ENCODE measurements at places on chromosomes 5 and 9. TPM values are rescaled to one million over a fixed set of nuclear protein-coding genes. Genes with fewer than 3 reads are reported as not detected.

DNA sequence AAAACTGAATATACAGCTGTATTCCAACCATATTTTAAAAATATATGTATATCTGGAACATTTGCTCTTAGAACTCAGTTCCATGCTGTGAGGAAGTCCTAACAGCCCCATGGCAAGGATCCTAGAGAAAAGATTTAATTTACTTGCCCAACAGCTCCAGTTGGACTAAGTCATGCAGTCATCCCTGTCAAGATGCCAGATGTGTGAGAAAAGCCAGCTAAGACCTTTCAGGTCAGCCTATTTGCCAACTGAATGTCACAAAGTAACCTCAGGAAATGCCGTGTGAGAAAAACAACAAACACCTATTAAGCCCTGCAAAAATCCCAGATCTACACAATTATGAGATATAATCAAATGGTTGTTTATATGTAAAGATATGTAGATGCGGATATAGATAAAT, 416.3 kb downstream of the NR2F1-AS1 start:
- DNase-seq, result no peak

Gene TMC1
- 0.48 TPM for total RNA-seq

DNA sequence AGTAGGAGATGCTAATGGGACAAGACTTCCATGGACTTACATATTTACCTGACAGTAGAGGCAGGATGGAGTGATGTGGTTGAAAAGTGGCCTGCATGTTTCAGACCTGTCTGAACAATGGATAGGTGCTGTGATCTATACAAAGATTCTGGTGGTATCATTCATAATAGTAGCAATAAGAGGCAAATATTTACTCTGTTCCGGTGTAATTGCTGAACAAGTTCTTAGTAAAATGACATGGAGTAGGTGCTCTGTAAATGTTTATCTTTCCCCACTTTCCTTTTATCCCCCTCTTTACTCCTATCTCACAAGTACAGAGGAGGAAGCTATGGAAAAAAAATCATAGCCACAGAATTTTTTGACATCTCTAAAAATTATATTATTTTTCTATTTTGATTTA, 159.0 kb upstream of the SLC12A2 start:
- DNase-seq, result no peak

DNA sequence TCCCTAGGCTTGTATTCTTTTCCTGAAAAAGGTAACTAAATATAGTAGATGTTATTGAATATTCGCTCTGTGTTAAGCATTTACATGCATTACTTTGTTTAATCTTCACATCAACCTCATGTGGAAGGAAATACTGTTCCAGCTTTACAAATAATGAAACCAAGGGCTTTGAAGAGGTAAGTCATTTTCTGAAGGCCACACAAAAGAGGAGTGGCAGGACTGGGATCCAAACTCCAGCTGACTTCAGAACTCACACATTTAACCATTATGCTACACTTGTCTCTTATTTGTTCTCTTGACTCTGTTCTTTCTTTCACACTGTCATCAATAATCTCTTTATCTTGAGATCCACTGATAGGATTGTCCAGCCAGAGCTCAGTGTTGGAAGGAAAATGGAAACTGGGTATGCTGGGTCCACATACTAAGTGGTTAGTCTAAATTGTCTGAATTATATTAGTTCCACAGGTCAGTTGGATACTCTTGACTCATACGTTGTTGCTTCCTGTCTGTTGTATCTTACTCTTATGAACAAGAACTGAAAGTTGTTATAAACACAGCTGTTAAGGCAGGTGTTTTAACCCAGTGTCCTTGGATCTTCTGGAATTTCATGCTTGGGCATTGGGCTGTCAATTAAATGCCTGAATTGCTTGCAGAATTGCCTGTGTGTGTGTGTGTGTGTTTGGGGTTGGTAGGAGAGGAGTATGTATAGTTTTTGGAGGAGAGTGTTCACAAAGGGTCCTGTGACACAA, 65.6 kb downstream of the TLE4 start:
- DNase-seq, result no peak

DNA sequence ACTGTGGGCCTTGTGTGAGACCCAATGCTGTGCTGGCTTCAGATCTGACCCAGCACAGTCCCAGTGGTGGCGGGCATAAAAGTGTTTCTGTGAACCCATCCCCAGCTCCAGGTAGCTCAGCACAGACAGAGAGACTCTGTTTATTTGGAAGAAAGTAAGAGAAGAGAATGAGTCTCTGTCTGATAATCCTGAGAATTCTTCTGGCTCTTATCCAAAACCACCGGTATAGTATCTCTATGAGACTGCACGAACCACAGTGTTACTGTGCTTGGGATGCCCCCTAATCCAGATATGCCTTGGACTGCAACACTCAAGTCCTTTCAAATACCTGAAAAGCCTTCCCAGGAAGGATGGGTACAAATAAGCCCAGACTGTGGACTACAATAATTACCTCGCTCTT, 1660.8 kb upstream of the ACO1 start:
- no peak for DNase-seq
